H9 (cell line): ENCODE measurements at places on chromosomes 11 and 22.

GRCh38 chr11:115606498-115607220, 102.4 kb upstream of the CADM1 start:
- no peak for DNase-seq

GRCh38 chr11:95361180-95361579, 130.2 kb upstream of the SESN3 start:
- DNase-seq: no peak

- DNase-seq: peak; percentile 84
Observed at GRCh38 chr11:124069429-124070401, 28.6 kb upstream of the OR10G7 start.

DNA sequence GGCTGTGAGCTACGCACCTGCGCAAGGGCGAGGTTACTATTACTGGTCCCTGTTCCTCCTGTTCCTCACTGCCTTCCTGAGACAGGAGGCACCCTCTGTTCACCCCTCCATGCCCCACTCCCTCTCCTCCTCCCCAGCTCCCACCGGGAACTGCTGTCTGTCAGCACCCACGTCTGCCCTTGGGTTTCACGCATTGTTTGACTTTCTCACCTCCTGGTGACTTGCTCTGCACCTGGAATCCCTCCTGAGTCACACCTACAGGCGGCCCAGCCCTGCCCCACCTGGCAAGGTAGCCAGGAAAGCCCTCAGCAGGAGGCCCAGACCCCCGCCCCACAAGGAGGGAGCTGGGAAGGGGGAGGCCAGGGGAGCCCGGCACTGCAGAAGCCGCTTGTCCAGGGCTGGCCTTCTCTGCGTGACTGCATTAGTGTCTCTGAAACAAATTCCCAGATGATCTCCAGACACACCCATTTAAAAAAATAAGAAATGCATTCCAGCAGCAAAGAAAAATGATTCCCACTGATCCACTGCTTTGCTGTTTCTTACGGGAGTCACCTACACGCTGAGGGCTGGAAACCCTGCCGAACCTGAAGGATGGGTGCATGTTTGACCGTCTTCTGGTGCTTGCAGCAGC, 86.4 kb downstream of the CELSR1 start:
- no peak for DNase-seq

- peak; percentile 67 for DNase-seq
Observed at GRCh38 chr11:66559142-66559865, 9.1 kb downstream of the CTSF start.

GRCh38 chr11:65300621-65301275, 13.9 kb upstream of the CDC42EP2 start:
- no peak for DNase-seq

- no peak for DNase-seq
Observed at GRCh38 chr11:96112192-96113128, 188.6 kb upstream of the MTMR2 start.

DNA sequence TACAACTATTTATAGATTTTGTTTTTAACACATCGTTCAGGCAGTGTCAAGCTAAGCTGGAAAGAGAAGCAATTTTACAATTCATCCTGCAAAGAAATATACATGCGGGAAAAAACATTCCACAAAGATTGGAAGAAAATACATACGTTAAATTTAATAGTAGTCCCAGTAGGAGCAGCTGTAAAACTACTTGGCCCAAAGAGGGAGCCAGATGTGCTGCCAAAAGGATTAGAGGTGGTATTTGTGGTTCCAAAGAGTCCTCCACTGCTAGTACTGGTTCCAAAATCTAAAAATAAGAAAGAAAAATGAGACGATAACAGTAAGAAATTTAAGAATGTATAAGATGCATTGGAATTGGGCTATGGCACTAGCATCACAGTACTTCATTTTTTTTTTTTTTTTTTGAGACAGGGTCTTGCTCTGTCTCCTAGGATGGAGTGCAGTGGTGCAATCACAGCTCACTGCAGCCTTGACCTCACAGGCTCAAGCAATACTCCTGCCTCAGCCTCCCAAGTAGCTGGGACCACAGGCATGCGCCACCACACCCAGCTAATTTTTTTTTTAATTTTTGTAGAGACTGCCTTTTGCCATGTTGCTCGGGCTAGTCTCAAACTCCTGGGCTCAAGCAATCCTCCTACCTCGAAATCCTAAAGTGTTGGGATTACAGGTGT, 21.5 kb downstream of the NUP98 start:
- DNase-seq: no peak

GRCh38 chr11:110196884-110197420, 99.5 kb downstream of the RDX start:
- no peak for DNase-seq

DNA sequence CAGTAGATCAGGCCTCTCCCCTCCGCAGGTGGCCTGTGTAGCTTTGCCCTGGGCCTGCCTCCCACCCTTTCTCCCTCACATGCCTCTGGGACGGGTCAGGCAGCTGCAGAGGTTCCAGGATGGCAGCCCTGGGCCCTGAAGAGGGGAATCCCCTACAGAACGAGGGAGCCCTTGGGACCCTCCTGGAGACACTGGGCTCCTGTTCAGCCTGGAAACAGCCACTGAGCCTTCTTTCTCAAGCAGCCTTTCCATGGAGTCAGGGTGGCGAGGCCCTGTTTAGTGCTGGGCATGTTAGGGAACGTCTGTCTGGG, 720.9 kb downstream of the BRD1 start:
- DNase-seq: no peak

GRCh38 chr11:72013765-72014711, 15.3 kb downstream of the IL18BP start:
- no peak for DNase-seq

DNA sequence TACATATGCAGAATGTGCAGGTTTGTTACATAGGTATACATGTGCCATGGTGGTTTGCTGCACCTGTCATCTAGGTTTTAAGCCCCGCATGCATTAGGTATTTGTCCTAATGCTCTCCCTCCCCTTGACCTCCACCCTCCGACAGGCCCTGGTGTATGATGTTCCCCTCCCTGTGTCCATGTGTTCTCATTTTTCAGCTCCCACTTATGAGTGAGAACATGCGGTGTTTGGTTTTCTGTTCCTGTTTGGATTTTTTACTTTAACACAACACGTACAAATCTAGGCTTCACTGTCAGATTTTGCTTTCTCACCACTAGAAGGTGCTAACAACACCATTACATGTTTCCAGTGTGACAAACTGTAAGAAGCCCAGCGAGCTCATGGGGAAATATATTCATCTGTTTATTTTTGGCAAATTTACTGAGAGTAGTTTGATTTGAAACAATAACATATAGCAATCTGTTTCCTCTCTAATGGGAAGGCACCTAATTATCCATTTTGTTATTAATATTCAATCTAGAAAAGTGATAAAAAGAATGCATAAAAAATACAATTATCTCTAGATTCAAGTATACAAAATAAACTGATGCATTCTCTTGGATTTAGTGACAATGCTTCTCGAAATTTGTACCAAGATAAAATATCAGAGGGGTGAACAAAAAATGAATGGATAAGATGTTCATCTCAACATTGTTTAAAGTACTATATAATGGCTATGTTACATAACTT, 23.2 kb upstream of the BIRC3 start:
- DNase-seq: no peak
